ENCODE measurements at places on chromosomes 1 and 21. TPM values are rescaled to one million over a fixed set of nuclear protein-coding genes. Genes with fewer than 3 reads are reported as not detected.

Gene PTTG1IP
- total RNA-seq: 100 TPM

Gene GBP7
- total RNA-seq: not detected

Gene AMY1A
- total RNA-seq: not detected

Gene CAMK1G
- total RNA-seq: 0.26 TPM

Gene CFAP141
- not detected for total RNA-seq

Gene CFHR4
- total RNA-seq: not detected

Gene APOBEC4
- not detected for total RNA-seq

Gene LCE2A
- total RNA-seq: not detected

Gene NTMT2
- not detected for total RNA-seq

Gene HSPA6
- 1.6 TPM for total RNA-seq

Gene MSH4
- not detected for total RNA-seq

Gene HOOK1
- total RNA-seq: 0.22 TPM

Gene AJAP1
- total RNA-seq: not detected

Gene DISC1
- total RNA-seq: 0.27 TPM

Gene CADM3
- 0.08 TPM for total RNA-seq

Gene C4BPA
- 0.52 TPM for total RNA-seq

Gene DMBX1
- total RNA-seq: 0.70 TPM

Gene ADAMTS4
- not detected for total RNA-seq

Gene PROK1
- not detected for total RNA-seq

Gene CHIT1
- not detected for total RNA-seq

Gene TMEM35B
- total RNA-seq: 18.2 TPM

Gene ASAP3
- total RNA-seq: 4.7 TPM

Gene HFM1
- total RNA-seq: not detected

Gene CR1L
- total RNA-seq: not detected

Gene TTC39A
- 1.7 TPM for total RNA-seq

Gene MR1
- total RNA-seq: 7.9 TPM

Gene TRABD2B
- 2.1 TPM for total RNA-seq

Gene NUAK2
- total RNA-seq: 28.8 TPM

Gene HPCA
- 0.66 TPM for total RNA-seq

Gene TMOD4
- total RNA-seq: not detected

Gene ARMH1
- total RNA-seq: 0.54 TPM

Gene C1QC
- not detected for total RNA-seq
